ENCODE measurements at places on chromosomes 13 and 19.
A peak's percentile ranks its signal among the peaks of the same experiment; 100 is the strongest.

DNA sequence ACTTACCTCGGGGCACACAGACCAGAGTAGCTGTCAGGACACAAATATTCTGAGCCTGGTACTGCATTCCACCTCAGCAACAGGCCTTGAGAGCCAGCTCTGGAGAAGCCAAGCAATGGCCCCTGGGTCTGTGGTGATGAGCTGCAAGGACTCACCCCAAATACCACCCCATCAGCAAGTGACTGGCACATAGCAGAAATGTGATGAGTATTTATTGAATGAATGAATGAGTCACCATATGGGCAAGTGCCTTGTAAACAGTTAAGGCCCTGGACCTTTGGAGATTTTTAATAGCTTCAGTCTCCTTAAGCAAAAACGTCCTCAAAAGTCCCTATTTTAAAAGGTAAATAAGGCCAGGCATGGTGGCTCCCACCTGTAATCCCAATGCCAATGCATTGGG is 18.2 kb downstream of the GSX1 start:
- DNase-seq: no peak

GRCh38 chr13:90612391-90612790 is 735.1 kb upstream of the MIR17HG start:
- DNase-seq: no peak

DNA sequence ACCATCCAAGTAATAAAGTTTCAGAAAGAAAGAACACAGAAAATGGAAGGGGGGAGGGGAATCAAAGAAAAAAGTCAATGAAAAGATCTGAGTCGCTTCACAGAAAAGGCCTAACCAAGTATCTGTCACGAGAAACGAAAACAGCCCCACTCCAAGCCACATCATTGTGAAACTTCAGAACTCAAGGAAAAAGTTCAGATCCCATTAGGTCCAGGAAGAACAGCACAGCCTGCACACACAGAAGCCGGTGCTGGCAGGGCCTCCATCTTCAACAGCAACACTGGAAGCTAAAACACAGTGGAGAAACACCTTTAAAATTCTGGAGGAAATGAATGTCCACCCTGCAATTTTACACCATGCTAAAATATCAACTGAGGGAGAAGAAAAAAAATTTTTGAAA is 8.0 kb downstream of the STK24 start:
- DNase-seq: no peak

GRCh38 chr19:16076958-16077611 is 790 bp downstream of the TPM4 start:
- peak; percentile 55 for DNase-seq

DNA sequence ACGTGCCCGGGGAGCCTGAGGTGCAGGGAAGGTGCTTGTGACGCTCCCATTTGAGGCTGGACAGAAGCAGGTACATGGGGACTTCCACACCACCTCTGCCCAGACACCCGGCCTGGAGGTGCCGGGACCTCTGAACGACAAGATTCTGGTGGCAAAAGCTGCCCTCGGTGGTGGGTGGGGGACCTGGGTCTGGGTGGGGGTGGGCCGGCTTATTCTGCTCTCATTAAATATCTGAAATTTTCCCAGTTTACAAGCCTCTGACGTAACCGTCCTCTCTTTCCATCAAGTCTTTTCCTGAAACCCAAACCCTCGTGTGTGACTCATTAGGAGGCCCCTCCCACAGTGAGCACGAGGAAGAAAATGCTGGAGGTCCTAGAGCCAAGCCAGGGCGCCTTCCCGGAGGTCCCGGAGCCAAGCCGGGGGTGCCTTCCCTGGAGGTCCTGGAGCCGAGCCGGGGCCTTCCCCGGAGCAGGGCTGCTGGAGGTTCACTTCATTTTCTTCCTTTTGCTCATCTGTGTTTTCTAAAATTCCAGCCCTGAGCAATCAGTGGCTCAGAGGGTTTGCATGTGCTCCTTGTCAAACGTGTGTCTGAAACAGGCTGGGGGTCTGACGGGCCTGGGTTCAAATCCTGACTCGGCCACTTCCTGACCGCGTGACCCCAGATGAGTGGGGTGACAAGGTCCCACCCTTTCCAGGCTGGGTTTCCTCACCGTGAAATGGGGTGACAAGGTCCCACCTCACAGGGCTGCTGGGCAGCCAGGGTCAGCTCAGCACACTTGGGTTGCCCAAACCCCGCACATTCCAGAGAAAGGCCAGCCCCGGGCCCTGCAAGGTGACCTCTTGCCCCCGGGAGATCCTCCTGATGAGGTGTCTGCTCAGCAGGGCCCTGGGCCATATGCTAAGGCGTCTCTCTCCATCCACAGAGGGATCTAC is 10.0 kb downstream of the CFD start:
- no peak for DNase-seq

DNA sequence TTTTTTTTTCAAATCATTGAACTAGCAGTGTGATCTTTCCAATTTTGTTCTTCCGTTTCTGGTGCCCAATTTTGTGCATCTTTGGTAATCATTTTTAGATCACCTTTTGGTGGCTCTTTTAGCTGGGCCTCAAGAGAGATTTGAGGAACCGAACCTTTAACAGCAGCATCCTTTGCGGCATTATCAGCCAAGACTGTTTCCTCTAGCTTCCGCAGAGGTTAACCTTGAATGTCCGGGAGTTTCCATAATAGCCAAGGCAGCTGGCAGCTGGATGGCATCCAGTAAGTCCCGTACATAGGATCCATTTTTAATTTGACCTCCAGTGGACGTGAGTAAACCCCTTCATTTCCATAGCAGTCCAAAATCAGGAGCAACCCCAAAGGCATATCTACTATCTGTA is 9.6 kb downstream of the IRGC start:
- DNase-seq: no peak

GRCh38 chr19:48918801-48919247 is 14.7 kb upstream of the DHDH start:
- no peak for DNase-seq

DNA sequence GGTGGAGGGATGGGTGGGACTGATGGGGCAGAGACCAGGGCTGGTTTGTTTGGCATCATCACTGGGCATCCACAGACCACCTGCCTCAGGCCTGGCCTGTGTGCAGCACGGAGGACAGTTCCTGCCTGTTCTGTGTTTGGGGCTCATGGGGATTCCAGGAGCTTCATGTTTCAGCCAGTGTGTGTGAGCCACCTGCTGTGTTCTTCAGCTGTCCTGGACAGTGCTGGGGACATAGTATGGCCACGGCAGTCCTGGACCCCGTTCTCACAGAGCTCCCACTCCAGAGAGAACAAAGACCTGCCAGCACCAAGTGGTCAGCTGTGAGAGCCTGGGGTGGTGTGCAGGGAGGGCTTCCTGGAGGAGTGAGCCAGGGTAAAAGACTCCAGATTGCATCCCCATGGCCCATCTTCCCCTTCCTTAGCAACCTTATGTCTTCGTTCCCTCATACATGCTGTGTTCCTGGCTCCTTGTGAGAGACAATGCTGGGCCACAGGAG is 2.0 kb upstream of the CCDC97 start:
- DNase-seq: no peak

- DNase-seq: no peak
Measured at GRCh38 chr13:91017031-91017668, 330.3 kb upstream of the MIR17HG start.

- DNase-seq: peak; percentile 5
Measured at GRCh38 chr19:53019684-53020083, 6.0 kb downstream of the ERVV-1 start.

All from CD4-positive, alpha-beta T cell treated with Interleukin-17A for 4 hours (primary cell).